ENCODE measurements at places on chromosomes 2 and 18.
A peak's percentile ranks its signal among the peaks of the same experiment; 100 is the strongest.

DNA sequence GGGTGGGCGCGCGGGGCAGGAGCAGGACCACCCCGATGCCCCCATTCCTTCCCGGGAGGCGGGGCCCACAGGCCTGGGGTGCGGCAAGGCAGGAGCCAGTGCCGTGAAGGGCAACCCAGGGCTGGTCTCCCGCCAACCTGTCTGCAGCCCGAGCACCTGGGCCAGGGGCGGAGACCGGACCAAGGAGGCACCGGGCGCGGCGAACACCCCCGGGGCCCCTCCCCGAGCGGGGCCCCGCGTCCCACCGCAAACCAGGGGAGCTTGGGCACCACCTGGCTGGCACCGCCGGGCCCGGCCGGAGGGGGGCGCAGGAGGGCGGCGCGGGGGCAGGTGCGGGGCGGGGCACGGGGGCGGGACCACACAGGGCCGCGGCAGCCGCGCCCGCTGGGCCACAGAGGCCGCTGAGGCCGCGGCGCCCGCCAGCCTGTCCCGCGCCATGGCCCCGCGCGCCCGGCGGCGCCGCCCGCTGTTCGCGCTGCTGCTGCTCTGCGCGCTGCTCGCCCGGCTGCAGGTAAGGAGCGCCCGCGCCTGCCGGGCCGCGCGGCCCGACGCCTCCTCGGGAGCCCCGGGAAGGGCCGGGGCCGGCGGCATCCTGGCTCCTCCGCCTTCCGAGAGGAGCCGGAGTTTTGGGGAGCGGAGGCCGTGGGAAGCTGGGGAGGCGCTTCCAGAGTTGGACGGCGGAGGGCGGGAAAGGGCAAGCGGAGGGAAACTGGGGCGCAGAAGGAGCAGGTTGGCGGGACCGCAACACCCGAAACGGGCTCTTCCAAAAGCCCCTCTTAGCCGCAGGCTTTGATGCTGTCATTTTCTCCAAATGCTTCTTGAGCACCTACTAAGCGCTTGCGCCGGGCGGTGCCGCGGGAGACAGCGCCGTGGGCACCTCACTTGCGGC, at the start of gene TNFRSF11A:
TNFRSF11A (plus strand) TSS at position 394 of the 889 bp plus-strand sequence; CDS start at position 437, 43 bp downstream.
- no peak for DNase-seq

GRCh38 chr18:499776-500631, 497 bp downstream of the COLEC12 start:
- DNase-seq, result peak; percentile 69

- DNase-seq, result peak; percentile 17
These were observed 28.4 kb downstream of the CPS1 start for GRCh38 chr2:210584834-210585233.

DNA sequence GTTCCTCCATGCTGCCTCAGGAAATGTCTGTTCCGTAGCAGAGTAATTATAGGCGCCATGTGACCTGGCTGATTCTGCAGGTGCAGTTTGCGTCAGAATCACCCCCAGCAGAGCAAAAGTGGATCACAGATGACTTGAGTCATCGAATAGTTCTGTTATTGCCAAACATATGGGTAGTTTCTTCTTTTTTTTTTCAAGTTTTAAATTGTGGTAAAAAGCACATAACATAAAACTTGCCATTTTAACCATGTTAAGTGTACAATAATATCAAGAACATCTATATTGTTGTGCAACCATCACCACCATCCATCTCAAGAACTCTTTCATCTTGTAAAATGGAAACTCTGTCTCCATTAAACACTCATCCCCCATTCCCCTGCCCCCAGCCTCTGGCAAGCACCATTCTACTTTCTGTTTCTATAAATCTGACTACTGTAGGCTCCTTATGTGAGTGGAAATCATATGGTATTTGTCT, 177.7 kb upstream of the TWIST2 start:
- peak; percentile 27 for DNase-seq

GRCh38 chr2:191001032-191001431, 12.9 kb downstream of the STAT1 start:
- no peak for DNase-seq

DNA sequence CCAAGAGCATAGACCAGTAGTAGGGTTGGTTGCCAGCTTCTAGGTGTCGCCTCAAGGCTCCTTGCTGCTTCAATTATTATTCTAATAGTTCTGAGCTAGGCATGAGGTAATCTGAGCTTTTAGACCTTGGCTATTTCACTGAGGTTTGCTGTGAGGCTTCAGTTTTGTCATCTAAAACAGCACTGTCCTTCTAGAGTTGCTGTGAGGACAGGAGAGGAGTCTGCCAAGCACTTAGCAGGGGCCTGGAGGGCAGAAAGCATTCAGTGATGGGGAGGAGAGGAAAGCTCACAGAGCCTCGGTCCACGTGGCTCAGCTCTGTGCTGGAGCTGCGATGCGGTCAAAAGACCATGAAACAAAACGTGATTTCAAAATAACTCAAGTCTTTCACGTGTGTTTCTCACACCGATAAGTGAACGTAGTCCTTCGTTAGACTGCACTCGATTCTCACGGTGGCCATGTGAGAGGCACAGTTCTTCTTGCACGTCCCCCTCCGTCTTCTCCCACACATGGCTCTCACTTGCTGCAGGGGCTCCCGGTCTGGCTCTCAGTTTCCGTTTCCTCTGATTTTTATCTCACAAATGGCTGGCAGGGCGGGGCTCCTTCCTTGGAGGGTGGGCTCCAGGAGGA, 113.7 kb downstream of the B3GNT2 start:
- DNase-seq, result peak; percentile 4

DNA sequence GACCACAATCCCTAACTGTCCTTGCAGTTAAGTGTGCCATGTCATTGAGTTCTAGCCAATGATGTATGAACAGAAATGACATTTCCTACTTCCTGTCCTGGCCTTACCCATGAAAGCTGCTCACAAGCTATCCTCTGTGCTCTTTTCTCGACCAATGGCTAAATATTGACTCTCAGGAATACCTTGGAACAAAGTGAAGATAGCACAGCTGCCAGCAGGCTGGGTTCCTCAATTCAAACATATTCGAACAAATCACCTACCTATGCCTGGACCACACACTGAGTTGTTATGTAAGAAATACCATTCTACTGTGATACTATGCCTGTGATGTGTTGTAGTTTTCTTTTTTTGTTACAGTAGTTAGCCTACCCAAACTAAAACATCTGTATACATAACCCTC, 65.1 kb downstream of the GAREM1 start:
- DNase-seq, result no peak

GRCh38 chr2:40047406-40047805, 268.3 kb upstream of the THUMPD2 start:
- DNase-seq, result no peak

DNA sequence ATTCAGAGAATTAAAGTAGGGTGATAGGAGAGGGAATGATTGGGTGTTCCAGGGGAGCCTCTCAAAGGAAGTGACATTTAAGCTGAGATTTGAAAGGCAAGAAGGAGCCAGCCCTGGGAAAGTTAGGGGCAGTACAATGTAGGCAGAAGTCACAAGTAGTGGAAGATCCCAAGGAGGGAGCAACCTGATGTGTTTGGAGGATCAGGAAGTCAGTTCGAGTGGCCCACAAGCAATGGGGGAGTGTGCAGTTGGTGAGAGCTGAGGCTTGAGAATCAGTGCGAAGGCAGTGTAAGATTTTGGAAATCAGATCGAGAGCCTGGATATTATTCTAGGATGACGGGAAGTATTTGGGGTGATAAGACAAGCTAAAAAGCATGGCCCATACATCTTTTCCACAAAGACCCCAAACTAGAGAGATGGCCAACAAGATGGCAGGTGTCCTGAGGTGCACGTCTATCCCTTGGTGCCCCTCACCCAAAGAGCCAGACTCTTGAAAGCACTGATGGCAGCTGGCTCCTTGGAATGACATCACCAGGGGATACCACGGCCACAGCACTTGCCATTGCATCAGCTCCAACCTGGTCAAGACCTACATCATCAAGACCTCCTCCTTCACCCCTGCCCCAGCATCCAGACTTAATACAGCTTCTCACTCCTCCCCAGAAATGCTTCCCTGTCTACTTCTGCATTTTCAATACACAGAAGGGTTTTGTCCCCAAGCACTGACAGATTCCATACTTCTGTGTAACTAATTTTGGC, 127.3 kb downstream of the BCL2 start:
- DNase-seq, result no peak

- DNase-seq, result peak; percentile 44
These were observed 178.1 kb downstream of the NCKAP5 start for GRCh38 chr2:133390156-133390555.

DNA sequence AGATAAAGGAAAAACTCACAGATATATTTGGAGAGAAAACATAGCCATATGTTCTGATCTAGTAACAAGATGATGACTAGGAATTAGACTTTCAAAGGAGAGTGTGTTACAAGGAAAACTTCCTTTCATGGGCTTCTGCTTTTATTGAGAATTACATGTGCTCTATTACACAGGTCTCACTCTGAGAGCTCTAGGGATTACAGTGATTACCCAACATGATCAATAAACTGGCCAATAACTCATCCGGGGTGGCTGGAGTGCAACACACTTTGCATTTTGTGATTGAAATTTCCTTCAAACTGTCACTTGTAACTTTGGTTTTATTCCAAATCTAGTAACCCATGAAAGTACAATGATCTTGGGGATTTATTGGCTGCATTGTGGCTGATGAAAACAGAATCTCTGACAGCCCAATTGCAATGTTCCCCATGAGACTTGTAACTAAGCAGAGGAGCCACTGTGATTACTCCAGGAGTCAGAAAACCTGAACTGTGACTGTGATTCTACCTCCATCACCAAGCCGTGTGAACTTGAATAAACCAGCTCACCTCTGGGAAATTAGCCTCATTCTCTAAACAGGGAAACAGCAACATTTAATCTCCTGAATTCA, 40.2 kb upstream of the LRRC30 start:
- DNase-seq, result no peak

DNA sequence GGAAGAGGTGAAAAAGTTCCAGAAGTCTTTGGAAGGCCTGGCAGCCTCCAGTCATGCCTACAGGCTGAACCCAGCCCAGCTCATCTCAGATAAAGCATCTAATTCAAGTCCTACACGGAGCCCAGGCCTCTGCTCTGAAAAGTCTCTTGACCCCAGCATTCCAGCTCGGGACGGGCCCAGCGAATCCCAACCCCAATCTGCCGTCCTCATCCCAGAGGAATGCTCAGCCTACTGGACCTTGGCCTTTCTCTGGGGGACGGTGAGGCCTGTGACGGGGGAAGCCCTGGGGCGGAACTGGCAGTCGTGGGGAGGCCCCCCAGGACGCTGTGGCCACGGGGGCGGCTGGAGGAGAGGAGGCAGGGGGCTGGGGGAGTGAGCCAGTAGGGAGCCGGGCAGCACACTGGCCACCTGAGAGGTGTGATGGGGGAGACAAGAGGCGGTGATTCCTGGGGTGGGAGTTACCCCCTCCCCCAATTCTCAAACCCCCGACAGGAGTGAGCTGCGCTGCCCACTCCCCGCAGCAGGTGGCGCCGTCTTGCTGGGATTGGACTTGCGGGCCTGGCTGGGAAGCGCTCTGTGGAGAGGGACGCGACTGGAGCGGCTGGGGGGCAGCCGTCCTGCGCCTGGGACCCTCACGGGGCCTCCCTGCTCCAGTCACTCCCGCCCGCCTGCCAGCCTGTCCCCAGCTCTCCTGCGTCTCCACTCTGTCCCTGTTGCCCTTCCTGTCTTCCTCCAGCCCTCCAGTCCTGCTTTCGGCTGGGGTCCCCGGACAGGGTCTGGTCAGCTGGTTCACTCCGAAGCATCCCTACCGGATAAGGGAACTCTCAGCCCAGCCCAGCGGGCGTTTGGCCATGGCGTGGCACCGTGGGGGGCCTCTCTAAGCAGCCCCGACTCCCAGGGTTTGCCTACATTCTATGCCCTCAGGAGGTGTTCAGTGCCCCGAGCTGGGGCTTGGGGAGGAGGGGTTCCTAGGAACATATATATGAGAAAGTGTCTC, 182.6 kb upstream of the HAAO start:
- peak; percentile 79 for DNase-seq

DNA sequence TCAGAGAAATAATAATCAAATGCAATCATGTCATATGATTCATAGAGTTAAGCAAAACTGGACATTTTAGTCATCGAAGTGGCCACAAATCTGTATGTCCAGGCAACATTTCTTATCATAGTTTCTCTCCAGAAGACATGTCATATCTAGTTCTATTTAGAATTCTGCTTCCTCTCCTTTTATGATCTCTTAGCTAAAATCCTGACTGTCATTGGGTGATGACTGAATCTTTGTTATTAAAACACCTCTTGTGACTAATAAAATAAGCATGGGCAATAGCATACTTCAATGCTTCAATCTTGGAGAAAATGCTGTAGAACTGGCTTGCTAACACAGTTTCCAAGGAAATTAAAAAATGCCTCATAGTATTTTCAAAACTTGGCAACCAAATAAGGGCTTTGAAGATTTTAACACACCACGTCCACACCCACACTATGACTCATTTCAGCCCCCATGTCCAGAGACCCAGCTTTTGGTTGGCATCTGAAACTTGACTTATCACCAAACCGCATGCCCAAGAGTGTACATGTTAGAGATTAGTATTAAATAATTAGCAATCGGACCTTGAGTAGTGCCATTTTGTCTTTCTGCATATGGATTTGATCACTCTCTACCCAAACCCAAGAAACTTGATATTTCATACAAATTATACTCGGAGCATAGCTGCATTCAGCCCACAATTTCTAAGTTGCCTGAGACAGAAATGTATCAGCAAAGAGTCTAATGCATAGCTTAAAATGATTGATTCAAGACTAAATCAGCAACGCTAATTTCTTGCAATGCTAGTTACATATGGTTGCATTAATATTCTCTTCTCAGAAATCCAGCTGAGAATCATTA, 106.5 kb upstream of the ETAA1 start:
- peak; percentile 90 for DNase-seq

DNA sequence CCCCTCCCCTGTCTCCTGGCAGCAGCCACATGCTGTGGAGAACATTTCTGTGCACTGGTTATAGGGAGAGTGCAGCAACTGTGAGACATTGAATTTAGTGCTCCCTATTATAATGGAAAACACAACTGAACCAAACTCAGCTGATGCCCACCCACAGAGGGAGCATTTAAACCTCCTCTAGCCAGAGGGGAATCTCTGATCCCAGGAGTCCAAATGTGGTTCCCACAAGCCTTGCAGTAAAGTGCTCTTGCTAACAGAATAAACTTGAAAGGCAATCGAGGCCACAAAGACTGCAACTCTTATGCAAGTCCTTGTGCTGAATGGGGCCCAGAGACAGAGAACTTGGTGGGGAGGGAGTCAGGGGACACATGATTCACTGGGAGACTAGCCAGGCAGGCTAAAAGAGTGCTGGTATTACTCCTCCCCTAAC, 638.8 kb upstream of the VRK2 start:
- DNase-seq, result no peak

Measured in fibroblast of the aortic adventitia (primary cell).